ENCODE measurements at places on chromosomes 11 and 22.

GRCh38 chr11:16794047-16794818 lies 55.8 kb downstream of the C11orf58 start:
- no peak for DNase-seq

- no peak for DNase-seq
Observed at GRCh38 chr11:82959987-82960778, 58.6 kb downstream of the DDIAS start.

DNA sequence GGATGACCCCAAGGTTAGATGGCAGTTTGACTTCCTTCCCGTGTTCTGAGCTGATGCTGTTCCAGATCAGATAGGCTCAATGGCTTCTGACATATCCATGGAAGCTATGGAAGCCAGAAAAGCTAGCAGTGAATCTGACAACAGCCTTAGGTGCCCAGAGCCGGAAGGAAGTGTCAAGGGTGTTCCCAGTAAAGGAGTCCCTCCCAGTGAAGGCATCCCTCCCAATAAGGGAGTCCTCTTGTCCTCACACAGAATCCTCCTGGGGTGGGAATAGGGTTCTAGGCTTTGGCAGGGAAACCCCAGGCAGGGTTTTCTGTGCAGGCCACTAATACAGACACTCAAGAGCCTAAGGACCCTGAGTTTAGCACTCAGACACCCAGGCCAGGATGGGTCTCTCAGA lies 47.0 kb upstream of the ISX start:
- DNase-seq, result no peak

DNA sequence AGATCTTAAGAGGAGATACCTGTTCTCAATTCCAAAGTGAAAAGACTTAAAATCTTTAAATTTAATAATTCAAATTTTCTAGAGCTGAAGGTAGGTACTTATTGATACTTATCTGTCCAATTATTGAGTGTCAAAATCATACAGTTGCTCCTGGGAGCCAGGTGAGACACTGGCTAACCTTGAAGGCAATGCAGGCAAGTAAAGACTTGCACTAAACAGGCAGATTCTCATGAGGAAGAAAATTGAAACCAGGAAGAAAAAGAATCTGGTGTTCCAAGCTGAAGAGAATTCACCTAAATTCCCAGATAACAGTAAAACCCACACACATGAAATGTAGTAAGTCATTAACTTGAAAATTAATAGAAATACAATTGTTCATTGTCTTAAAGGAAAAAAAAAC lies 30.3 kb downstream of the VSIG10L2 start:
- DNase-seq, result no peak

DNA sequence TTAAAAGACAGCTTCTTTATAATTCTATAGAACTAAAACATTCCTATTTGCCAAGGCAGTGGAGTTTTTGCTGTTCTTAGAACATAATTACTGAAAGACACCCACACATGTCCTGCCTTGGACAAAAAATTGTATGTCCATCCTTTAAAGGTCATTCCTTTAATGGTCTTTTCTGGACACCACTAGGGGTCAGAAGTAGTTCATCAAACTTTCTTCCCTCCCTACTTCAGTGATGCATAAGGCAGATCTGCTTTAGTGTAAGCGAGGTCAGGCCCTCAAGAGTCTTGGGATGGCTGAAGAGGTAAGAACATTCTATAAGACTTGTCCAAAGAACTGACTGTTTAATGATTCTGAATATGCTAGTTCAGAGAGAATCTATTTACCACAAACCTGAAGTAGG lies 4.3 kb upstream of the OR51V1 start:
- no peak for DNase-seq

DNA sequence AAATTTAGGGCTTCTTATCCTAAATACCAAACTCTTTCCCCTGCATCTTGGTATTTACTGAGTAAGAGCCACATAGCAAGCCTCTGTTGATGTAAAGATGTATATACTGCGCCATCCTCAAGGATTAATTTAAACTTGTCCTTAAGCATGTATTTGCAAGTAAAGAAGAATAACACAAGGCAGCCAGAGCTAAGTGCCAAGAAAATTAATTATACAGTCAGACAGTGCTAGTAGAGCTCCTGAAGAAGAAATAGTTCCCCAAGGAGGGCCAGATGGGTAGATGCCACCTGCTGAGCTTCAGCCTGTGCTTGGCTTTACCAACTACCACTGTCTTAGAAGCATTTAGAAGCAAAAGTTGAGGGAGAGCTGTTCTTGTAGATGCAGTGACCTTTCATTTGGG lies 470.0 kb downstream of the BUD13 start:
- no peak for DNase-seq

All from activated naive CD4-positive, alpha-beta T cell (primary cell).